Chondrocyte (in vitro differentiated cells): ENCODE measurements at places on chromosomes 5 and 9.

- DNase-seq, result no peak
These were observed 201.3 kb upstream of the IL12B start for GRCh38 chr5:159531554-159532105.

DNA sequence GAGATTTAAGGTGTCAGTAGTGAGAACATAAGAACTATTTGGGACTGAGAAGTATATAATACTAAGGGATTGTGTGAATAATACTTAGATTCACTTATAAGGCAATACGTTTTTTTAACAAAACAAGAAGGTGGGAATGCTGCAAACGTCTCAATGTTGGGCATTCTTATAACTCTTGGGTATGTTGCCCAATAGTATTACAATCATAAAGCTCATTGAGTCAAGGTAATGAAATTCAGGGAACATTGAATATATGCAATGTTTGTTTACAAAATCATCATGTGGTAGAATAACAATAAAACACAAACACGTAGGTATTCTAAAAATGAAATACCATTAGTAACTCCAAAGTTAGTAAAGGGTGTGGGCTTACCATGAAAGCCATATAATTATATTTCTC, 400.7 kb downstream of the KIAA0825 start:
- DNase-seq, result no peak

GRCh38 chr5:472076-472655, 29.2 kb downstream of the EXOC3 start:
- DNase-seq, result peak; percentile 91

- peak; percentile 85 for DNase-seq
These were observed 36.0 kb downstream of the SARDH start for GRCh38 chr9:133701981-133702797.

- no peak for DNase-seq
These were observed 37.6 kb upstream of the MAST4 start for GRCh38 chr5:66558560-66558959.

GRCh38 chr5:154199263-154199662, 8.7 kb downstream of the GALNT10 start:
- no peak for DNase-seq

DNA sequence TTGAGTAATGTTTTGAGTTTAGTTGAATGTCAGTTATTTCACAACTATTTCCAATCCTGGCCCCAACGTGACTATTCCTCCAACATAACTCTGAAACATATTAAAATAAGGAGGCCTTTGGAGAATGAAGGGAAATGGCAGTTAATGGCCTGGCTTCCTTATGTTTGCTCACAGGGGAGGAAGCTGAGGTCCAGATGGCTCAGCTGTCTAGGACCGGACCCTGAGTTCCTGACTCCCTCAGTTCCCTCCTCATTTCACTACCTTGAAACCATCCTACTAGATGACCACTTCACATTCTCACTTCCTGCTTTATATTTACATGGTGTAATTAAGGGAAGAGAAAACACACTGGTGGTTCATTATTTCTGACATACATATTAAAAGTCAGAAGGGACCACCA, 6.6 kb downstream of the OTULINL start:
- DNase-seq, result no peak

DNA sequence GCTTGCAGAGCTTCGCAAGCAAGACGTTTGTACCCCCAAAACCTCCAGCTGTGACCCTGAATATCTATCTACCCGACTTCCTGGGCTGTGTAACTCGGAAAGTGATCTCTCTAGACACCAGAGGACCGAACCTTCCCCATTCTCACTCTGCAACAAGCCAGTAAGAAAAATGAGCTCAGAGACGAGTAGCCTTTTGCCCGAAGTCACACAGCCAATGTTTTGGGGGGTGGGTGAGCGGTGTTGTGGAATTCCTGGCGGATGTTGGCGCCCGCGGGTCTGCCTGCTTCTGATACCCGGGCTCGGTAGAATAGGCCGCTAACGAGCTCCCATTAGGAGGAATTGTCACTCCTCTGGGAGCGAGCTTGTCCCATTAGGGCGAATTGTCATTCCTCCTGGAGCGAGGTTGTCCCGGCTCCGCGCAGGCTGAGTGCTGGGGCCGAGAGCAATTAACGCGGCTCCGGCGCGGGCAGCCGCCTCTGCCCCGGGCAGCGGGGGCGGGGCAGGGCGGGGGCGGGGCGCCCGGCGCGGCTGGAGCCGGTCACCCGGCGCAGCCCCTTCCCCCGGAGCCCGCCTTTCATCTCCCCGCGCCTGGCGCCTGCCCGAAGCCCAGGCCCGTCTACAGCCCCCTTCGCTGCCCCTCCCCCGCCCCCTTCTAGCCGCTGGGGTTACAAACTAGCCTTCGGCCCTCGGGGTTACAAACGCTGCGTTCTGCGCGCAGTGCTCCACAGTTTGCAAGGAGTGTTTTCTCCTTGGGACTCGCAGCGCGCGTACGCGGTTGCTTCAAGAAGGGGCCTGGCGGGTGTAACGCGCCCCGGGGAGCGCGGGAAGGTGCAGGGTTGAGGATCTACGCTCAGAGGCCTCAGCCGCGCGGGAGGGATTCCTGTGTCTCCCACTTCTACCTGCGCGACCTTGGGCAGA, 3.5 kb upstream of the MSX2 start:
- no peak for DNase-seq

DNA sequence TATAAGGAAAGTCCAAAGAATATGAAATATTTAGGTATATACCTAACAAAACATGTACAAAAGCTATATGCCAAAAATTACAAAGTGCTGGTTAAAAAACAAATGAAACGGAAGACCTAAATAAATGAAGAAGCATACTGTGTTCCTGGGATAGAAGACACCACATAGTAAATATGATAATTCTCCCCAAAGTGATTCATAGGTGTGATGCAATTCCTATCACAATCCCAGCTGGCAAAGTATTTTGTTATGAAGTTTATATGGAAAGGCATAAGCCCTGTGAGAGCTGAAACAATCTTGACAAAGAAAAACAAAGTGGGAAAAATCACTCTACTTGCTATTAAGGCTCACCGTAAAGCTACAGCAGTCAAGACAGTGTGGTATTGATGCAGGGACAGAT, 2.6 kb upstream of the SMIM23 start:
- no peak for DNase-seq

- no peak for DNase-seq
These were observed 29.1 kb upstream of the SEC16A start for GRCh38 chr9:136511670-136512592.

DNA sequence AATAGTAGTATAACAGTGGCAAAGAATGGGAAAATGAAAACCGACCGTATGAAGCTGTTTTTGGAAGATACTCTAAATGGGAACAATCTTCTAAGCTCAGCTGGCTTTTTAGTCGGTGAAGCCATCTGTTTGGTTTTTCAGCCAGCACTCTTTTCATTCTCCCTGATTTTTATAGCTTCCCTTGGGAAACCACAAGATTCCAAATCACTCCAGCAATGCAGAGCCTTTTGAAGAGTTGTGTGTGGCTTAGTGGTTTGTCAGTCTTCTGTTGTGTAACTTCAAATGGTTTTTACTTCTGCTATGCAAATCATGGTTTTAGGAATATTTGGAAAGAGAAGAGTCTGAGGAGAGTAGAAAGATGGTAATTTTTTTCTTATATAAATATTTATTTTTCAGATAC, 180.7 kb downstream of the KDM4C start:
- no peak for DNase-seq

DNA sequence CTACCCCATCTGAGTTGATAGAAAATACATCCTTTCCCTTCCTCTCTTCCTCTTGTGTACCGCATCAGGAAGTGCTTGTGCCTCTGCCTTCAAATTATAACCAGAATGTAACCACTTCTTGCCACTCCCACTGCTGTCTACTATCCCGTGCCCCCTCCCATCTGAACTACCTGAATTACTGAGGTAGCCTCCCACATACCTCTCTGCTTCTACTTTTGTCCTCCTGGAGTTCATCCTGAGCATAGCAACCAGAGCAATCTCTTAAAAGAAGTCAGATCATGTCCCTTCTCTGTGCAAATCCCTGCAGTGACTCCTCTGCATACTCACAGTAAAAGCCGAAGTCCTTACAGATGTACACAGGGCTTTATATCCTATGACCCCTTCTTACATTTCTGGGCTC, 23.0 kb downstream of the SV2C start:
- no peak for DNase-seq

GRCh38 chr9:86405926-86406325, 51.7 kb upstream of the TUT7 start:
- no peak for DNase-seq
